ENCODE measurements at places on chromosomes 6 and 20. TPM values are rescaled to one million over a fixed set of nuclear protein-coding genes. Genes with fewer than 3 reads are reported as not detected.

Gene PPP1R3G
- total RNA-seq = 1.3 TPM

Gene VSX1
- total RNA-seq = 0.16 TPM

GRCh38 chr6:109082188-109082577 is 12.5 kb downstream of the SESN1 start:
- no peak for DNase-seq

- DNase-seq = no peak
Measured at GRCh38 chr6:53854843-53855567, 60.2 kb downstream of the LRRC1 start.

GRCh38 chr20:15843777-15844176 is 729.5 kb downstream of the KIF16B start:
- DNase-seq = no peak

GRCh38 chr6:39050453-39051112 is 2.0 kb downstream of the GLP1R start:
- no peak for DNase-seq

- DNase-seq = no peak
Measured at GRCh38 chr6:75931011-75931680, 141.3 kb downstream of the IMPG1 start.

- DNase-seq = no peak
Measured at GRCh38 chr6:49565855-49566254, 15.4 kb downstream of the C6orf141 start.
